ENCODE measurements at places on chromosomes 2 and 18. TPM values are rescaled to one million over a fixed set of nuclear protein-coding genes. Genes with fewer than 3 reads are reported as not detected.

The PLGLB2 gene
- polyA plus RNA-seq = 1.3 TPM

The NYAP2 gene
- polyA plus RNA-seq = 0.17 TPM

The CYP26B1 gene
- 13.8 TPM for polyA plus RNA-seq

The PRKD3 gene
- 67.2 TPM for polyA plus RNA-seq

The GCG gene
- polyA plus RNA-seq = not detected

The CFAP65 gene
- 0.28 TPM for polyA plus RNA-seq

The CPO gene
- polyA plus RNA-seq = 1.7 TPM

The NFATC1 gene
- 5.2 TPM for polyA plus RNA-seq

- DNase-seq = no peak
Observed at GRCh38 chr2:190693533-190694232, 44.8 kb downstream of the NAB1 start.

DNA sequence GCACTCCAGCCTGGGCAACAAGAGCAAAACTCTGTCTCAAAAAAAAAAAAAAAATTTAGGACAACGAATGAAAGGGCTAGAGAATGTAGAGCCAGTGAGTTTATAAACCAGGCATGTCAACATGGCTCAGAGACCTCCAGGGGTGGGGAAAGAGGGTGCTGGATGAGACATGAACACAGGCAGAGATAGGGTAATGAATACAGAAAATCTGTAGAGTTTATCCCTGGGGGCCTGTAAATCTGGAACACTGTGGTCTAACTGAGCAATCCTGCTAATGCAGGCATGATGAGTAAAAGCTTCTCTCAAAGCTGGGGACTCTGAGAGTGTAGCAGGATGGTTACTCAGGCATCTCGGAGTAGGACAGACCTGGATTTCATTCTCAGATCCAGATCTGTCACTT, 59.2 kb upstream of the IGFBP2 start:
- no peak for DNase-seq

- no peak for DNase-seq
Observed at GRCh38 chr2:96921561-96922319, 51.9 kb upstream of the SEMA4C start.

DNA sequence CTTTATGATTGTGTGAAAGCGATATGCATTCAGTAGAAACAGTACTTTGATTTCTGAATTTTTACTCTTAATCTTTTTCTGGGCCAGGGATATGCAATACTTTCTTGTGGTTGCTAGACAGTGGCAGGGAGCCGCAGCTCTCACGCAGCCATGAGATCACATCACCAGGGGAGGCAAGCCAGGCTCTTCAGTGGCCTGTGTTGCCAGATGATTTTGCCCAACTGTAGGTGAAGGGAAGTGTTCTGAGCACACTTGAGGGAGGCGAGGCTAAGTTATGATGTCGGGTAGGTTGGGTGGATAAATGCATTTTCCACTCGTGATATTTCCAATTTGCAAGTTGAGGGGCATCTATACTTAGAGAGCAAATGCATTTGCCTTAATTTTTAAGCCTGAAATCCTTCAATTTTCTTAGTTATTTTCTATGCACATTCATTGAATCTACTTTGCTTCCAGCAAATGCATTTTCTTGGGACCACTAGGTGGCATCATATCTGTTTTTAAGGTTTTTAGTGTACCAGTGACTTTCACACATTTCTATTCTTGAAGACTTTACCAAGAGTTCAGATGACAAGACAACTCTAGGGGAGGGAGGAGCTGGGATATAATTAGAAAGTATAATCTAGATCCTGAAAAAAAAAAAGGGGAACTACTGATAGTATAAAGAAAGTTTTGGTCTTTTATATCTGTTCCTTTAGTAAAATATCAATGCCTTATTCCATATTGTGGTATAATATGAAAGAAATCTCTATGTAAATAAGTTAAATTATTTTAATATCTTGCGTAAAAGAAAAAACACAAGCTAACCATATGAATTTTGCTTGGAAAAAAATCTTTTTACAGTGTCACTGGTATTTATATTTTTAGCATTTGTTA, 643.3 kb downstream of the SOCS6 start:
- DNase-seq = peak; percentile 38

DNA sequence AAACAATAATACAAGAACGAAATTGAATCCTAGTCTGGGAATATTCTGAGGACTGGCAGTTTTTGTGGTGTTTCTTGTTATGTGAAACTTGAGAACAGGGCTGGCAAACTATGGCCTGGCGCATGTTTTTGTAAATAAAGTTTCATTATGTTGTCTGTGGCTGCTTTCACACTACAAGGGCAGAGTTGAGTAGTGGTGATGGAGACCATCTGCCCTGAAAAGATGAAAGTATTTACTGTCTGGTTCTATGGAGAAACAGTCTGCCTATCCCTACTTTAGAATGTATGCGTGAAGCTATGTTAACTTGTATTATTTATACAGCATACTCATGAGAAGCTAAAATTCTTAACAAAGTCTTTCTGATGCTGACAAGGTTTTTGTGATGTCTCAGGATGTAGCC, 351.9 kb downstream of the LRRTM1 start:
- DNase-seq = no peak

DNA sequence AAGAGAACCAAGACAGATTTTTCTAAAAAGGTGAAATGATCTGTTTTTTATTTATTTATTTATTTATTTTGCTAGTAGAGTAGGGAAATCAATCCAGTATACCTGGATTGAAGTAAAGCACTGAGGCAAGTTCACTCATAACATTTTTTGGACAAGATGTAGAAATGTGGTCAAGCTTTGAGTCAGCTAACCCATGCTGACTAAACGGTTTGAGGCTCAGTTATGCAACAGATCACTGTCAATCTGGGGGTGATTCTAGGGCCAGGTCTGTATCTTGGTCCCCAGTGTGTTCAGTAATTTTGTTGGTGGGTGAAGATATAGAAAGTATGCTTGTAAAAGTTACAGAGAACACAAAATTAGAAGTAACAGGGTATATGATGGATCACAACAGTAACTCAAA, 60.2 kb downstream of the RMDN2 start:
- no peak for DNase-seq

GRCh38 chr18:23992089-23992940, 22.2 kb upstream of the TTC39C start:
- no peak for DNase-seq

DNA sequence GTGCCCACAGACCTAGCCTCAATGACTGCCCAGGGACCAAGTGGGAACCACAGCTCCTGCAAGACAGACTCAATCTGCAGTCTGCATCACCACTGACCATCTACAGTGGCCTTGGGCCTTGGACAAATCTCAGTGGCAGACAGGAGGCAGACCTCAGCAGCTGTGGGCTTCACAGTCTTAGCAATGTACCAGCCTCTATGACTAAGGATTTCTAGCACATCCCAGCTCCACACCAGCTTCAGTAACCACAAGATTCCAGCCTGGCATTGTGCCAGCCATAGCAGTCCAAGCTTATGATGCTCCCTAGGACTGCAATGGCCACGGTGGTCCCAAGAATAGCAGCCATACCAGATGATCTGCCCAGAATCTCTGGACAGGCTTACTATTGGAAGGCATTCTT, 19.6 kb upstream of the WDR75 start:
- DNase-seq = no peak

DNA sequence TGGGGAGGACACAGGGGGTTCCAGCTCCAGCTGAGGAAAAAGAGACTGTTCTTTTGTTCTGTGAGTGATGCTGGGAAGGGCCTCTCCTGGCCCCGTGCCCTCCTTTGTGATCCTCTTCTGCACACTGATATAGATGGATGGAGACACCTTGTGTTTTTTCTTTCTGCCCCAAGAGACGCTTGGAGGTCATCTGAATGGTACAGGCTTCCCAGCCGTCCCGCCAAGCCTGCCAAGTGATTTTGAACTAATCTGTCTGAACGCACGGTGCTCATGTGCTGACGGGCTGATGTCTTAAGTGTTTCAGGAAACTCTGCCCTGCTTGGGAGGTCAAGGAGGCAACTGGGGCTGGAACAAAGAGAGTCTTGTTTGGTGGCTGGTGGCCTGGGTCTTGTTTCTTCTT, 57.5 kb downstream of the KIF5C start:
- no peak for DNase-seq

- DNase-seq = no peak
Observed at GRCh38 chr2:149630445-149630844, 42.9 kb upstream of the MMADHC start.

DNA sequence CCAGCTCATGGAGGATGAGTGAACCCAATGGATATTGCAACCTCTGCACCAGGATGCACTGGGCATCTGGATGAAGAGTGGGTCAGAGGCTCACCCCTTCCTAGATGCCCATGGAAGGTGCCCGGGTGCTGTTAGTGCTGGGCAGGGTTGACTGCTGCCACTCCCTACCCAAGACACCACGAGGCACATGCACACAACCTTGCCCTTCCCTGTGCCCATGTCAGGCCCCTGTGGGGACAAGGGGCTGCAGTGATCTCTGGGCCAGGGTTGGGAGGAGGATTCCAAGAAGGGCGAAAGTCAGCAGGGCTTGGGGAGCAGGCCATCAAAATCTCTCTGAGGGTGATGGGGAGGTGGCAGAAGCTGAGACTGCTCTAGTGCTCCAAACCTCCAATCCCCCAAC, 309.7 kb upstream of the ST6GAL2 start:
- no peak for DNase-seq

GRCh38 chr2:197777823-197778407, 7.2 kb downstream of the BOLL start:
- peak; percentile 43 for DNase-seq

DNA sequence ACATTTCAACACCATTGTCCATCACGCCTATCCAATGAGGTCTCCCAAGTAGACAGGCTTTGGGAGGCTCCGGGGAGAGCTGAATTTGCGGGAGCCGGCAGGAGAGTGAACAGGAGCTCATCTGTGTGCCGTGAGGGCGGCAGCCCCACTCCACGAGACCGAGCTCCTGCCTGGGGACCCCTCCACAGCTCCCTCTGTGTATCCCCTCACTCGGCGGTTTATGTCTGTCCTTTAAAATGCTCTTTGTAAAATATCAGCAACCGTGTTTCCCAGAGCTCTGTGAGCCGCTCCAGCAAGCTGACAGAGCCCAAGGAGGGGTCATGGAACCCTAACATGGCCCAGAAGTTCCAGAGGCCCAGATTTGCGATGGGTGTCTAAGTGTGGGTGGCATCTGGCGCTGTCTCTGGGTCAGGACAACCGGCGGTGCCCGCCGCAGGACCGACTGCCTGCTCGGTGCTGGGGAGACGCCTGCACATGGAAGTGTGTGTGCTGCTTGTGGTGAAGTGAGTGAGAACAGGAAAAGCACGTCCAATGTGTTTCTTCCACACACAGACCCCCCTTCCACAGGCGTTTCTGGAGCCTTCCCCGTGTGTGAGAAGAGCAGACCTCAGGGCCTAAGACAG, 34.8 kb downstream of the SLC66A2 start:
- no peak for DNase-seq
